ENCODE measurements at places on chromosomes 11 and 22. TPM values are rescaled to one million over a fixed set of nuclear protein-coding genes. Genes with fewer than 3 reads are reported as not detected.

TUB gene
- 0.32 TPM for total RNA-seq

TSGA10IP gene
- total RNA-seq, result not detected

GLYAT gene
- total RNA-seq, result not detected

ANKK1 gene
- 0.79 TPM for total RNA-seq

DKK3 gene
- total RNA-seq, result 0.19 TPM
